Activated CD4-positive, alpha-beta T cell treated with anti-CD3 and anti-CD28 coated beads, Interleukin-2, Interleukin-6, amounts not matched to agents 100 ng/mL and 50 ng/mL, durations not matched to agents 16 hours and 8 hours (primary cell): ENCODE measurements at places on chromosomes 5 and 9.
A peak's percentile ranks its signal among the peaks of the same experiment; 100 is the strongest.

- no peak for DNase-seq
Observed at GRCh38 chr9:111940697-111941096, 44.1 kb downstream of the UGCG start.

- DNase-seq, result no peak
Observed at GRCh38 chr5:51889703-51890102, 506.5 kb downstream of the ISL1 start.

DNA sequence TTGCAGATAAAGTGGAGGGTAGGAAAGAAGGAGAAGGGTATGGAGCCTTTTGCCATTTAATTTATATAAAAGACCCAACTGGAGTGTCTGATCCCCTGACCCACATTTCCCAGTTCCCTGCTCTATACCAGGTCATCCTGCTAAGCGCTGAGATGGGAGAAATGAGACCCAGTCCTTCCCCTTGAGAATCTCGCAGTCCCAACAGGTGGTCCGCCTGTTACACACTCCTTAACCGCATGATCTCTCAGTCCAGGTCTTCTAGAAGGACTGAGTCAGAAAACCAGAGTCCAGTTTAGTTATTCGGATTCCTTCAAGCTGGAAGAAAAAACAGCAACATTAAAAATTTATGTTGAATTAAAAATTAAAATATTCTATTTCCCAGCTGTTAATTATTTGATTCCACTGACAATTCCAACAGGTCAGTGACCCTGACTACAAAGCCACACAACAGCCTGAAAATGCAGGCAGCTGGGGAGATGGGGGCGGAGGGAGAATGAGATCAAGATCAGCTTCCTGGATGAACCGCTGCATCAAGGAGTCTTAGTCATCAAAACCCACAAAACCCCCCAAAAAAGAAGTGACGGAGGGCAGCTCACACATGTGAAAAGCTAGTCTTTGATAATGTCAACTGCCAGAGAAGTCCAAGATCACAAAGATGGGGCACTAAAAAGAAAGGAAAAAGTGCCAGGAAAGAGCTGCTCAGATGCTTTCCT, 44.0 kb downstream of the GGTA1 start:
- peak; percentile 47 for DNase-seq

DNA sequence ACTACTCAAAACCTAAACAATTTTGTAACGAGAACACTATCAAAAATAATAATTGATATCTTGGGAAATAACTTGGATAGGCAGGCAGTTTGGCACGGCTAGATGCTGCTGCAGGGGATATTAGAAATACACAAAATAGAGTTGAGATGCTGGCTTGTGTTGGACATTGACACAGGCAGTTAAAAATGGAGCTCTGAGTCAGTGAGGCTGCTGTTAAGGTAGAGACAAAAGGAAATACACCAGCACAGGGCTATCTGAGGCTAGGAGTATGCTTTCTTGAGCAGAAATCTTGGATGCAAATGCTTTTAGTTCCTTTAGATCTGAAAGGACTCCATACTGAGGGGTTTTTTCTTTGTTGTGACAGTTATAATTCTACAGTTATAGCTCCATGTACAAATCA, 16.6 kb downstream of the TENT2 start:
- no peak for DNase-seq

DNA sequence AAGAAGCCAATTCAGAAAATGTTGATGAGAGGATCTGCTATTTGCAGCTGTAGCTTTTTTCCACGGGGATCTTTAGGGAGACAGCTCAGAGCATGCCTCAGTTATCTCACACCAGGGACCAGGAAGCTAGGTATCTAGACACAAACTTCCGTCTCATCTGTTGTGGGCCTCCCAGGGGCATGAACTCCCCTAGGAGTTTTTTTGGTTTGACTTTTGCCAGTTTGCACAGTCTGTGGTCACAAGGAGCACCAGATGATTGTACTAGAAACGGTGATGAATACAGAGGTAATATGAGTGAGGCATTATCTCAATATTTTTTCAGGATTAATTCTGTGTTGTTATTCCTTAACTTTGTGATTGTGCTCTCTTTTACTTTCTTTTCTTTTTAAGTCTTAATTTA, 533.2 kb upstream of the SEMA6A start:
- no peak for DNase-seq
